Stimulated activated CD4-positive, alpha-beta T cell treated with anti-CD3 and anti-CD28 coated beads, TNF-alpha, amount 100 ng/mL, for 48 hours (primary cell): ENCODE measurements at places on chromosomes 1 and 21.

DNA sequence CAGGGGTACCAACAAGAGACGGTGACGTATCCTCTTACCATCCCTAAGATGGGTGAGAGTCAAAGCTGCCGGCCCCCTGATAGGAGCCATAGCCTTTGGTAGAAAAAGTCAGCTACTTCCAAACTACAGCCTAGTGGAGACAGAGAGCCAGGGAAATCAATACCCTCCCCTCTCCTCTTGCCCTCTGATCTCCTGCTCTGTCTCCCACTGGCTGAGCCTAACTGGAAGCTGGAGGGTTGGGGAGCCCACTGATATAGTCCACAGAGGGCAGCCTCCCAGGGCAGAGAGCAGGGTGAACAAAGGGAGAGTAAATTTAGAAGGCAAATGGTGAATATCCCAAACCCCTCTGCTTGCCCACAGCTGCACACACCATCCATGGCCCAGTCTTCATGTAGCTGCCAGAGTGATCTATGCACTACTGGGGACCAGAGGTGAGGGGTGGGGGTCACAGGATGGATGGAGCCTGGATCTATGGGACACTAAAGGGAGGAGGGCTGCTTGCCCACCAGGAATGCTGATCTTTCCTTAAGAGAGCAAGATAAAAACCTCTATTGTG lies 80.0 kb downstream of the DHRS3 start:
- DNase-seq = no peak

DNA sequence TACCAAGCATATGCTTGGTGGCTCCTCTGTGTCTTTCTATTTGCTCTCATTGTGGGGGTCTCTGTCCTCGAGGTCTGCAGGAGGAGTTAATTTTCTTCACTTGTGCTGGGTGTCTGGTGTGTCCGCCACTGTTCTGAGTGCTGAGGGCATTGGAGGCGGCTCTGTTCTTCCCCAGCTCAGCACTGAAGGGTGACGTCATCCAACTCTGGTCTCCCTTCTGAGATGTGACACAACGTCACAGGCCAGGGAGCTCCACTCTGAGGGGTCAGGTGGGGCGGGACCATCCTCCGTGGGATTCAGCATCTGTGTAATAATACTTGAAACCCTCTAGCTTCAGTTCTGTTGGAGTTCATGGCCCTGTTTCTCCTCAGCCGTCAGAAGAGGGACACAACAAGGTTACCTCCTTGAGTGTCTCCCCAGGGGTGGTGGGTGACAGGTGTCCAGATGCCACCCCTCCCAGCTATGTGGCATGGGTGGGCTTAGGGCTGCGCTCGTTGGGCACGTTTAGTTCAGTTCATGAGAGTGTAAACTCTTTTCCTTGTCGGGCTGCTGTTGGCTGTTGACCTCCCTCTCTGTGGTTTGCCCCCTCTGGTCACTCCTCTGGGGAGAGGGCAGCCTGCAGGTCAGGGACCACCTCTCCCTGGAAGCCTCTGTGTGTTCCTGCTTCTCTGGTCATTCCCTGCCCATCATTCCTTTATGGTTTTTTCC lies 3.1 kb downstream of the IBA57 start:
- DNase-seq = no peak

DNA sequence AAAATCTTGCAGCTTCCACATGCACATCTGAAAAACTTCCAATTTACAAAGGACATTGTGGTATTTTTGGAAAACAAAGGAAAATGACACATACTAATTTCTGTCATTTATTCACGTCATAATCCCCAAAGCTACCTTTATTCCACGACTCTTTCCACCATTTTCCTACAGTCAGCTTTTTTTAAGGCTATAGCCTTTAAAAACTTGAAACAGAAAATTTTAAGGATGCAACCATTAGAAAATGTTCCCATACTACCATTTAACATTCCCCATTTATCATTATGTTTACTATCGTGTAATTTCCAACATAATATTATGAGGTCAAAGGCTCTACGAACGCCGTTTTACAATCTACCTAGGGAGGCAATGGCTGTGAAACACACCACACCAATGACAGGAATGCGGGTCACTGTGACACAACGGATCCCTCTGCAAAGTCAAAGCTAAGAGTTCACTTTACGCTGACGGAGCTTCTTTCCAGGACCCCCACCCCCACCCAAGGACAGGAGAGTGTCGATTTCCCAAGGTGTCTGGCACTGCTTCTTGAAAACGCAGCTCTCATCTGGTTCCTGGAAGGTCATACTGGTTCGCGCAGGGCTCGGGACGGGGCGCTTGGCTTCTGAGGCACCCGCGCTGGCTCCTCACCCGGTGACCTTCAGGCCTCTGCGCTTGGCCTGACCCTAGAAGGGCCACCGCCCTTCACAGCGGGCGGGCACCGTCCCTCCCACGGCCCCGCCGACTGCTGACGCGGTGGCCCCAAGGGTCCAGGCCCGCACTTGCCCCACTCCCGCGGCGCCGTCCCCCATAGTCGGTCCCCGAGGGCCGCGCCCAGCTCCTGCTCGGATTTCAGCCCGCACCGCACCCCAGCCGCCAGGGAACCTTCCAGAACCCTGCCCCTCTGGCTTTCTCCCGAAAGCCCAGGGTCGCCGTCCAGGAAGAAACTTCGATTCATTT lies 50.5 kb upstream of the ATF3 start:
- DNase-seq = no peak

DNA sequence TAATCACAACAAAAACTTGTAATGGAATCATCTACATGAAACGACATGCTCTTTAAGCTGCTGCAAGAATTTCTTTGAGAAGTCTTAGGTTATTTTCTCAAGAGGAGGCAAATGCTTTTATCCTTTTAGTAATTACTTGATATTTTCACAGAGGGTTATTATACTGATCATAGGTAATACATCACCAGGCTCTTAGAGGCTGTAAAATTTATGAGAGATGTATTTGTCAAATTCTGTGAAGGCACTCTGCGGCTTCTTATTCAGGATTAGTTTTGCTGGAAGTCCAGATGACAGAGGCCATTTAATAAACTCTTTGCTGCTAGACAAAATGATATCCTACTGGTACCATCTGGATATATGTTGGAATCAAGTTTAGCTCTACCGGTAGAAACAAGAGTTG lies 624.3 kb upstream of the BRINP3 start:
- no peak for DNase-seq

DNA sequence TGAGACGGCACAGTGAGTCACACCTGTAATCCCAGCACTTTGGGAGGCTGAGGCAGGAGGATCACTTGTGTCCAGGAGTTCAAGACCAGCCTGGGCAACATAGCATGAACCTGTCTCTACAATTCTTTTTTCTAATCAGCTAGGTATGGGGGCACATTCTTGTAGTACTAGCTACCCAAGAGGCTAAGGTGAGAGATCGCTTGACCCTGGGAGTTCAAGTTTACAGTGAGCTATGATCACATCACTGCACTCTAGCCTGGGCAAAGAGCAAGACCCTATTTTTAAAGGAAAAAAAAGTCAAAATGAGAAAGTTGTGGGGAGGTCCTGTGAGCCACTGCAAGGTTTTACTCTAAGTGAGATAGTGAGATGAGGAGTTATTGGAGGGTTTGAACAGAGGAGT lies 34.8 kb upstream of the AHCTF1 start:
- no peak for DNase-seq

DNA sequence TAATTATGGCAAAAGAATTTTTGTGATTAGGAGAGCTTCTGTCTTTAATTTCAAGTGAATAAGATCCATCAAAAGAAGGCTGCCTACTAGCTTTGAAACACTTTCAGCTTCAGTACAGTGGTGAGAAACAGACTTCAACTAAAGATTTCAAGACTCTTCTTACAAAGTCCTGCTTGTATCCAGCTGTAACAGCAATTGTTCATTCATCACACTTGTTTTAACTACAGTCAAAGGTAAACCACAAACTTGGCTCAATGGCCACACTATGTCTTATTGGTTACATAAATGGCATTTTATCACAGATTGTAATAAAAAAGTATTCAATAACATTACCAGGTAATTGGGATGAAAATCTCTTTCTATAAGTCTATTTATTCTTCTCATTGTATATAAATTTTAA lies 59.2 kb downstream of the WARS2 start:
- no peak for DNase-seq

DNA sequence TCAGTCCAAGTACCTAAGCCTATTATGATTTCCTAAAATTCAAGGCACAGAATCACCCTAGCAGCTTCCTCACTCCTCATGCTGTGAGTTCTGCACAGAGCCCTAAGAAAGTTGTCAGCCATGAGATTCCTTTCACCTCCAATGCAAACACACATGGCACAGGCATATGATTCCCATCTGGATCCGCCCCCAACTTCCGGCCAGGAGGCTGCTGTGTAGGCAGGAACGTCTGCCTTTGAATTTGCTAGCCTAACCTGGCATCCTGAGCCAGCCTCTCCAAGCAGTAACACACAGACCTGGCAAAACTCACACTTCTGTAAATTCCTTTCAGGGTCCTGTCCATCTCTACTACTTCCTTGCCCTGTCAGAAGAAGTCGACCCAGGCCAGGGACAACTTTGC lies 521.1 kb upstream of the BEND5 start:
- DNase-seq = no peak

GRCh38 chr1:233075915-233076295 lies 125.5 kb downstream of the NTPCR start:
- DNase-seq = no peak

DNA sequence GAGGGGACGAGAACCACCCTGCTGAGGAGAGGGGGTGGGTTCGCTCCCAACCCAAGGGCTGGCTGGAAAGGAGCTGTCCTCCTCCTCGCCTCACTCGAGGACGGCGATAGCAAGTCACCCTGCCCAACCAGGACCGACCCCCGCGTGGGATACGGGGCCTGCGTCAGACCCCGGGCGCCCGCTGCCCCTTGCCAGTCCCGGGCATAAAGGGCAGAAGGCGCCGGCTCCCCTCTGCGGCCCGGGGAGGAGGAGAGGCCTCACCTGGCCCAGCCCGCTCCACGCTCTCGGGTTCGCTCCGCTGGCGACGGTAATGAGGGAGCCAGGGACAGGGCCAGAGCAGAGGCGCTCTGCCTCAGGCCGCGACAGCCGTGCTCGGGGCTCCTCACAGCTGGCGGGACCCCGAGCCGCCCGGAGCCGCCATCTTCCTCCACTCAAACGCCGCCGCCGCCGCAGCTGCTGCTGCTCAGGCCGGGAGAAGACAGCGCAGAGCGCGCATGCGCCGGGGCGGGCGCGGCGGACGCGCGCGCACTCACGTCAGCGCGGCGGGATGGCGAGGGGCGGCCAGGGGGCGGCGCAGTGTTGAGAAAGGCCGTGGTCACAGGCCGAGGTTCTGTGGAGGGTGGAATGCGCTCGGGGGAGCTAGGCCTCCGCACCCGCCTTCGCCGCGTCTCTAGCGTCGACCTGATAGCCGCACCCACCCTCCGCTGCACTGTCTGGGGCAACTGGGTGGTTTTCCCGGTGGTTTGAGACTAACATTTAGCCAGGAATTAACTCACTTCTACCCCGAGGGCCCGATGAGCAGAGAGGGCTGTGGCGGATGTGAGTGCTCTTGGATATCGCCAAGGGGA lies at the start of gene FBXO42:
TSS of gene FBXO42 (minus strand) at position 487 of the 848 bp plus-strand sequence. CDS start 37,062 bp downstream, outside the sequence.
- DNase-seq = peak; percentile 79

GRCh38 chr1:176469450-176470010 lies 6.6 kb downstream of the PAPPA2 start:
- DNase-seq = no peak

GRCh38 chr1:230754796-230755195 lies 7.6 kb downstream of the CAPN9 start:
- no peak for DNase-seq

- DNase-seq = peak; percentile 40
These were observed 283.4 kb downstream of the ASTN1 start for GRCh38 chr1:176880955-176881595.

DNA sequence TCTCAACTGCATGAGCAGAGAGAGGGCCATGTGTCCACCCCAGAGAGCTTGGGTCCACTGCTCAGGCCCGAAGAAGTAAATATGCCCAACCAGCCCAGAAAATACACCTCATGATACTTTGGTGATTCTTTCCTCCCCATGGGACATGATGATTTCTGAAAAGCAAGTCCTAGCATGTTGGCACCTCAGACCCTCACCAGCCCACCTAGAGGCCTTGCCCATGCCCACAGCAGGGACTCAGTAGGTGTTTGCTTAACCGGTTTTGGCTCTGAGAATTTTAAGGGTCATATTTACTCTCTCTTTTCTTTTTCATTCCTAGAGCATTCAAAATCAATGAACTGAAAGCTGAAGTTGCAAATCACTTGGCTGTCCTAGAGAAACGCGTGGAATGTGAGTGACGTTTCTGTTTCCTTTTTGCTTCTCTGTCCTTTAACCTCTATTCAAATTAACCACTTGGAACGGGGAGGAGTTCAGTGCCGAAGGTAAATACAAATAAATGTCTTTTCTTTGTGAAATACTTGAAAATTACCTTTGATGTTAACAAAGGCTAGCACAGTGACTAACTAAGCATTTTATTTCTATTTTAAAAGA lies 79.7 kb downstream of the PDE9A start:
- DNase-seq = no peak

- no peak for DNase-seq
These were observed 37.7 kb downstream of the RRP1 start for GRCh38 chr21:43827015-43827611.

DNA sequence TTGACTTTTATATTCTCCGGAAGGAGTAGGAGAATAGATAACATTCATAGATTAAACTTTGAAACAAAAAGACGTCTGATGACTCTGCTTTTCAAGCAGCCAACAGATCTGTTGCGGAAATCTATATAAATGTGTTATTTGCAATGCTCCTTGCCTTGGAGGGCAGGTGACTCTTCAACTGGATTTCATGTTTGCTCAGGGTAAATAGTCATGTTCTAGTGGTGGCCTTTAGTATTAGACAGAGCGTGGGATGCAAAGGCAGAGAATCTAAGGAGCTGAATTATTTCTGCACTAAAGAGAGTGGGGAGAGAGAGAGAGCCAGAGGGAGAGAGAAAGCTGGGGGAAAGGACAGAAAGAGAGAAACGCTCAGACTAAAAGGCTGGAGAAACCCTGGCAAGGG lies 454.3 kb downstream of the AJAP1 start:
- DNase-seq = no peak

GRCh38 chr1:197638316-197638715 lies 137.0 kb downstream of the DENND1B start:
- no peak for DNase-seq

DNA sequence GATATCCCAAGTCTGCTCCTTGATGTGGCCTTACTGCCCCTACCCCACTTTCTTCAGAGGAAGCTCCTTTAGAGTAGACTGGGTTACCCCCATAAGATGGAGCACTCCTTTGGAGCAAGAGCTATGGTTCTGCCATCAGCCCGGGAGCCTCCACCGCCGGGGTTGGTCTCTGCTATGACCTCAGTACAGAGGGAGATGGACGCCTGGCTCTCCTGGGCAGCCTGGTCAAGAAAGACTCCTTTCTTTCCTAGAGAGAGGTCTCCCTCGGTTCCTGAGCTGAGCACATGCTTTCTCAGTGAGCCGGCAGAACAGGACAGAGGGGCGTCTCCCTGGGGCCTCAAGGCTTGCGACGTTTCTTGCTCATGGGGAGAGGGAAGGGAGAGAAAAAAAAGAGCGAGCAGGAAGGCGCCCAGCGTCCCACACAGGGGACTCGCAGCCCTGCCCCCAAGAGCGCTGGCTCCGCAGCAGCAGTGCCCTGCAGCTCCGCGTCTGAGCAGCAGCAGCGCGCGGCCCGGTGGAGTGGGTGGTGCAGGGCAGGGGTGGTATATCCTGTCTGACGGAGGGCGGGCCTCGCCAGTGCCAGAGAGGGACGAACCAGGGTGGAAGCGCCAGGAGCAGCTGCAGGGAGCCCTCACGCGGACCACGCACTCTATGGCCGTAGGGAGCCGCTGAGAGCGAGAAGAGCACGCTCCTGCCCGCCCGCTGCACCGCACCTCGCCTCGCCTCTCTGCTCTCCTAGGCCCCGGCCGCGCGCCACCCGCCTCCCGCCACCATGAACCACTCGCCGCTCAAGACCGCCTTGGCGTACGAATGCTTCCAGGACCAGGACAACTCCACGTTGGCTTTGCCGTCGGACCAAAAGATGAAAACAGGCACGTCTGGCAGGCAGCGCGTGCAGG lies at the start of gene PKP1:
TSS of gene PKP1 (plus strand) at position 576 of the 899 bp plus-strand sequence. CDS start at position 773, 197 bp downstream.
- DNase-seq = peak; percentile 6

GRCh38 chr1:23966973-23967493 lies 7.4 kb downstream of the PNRC2 start:
- DNase-seq = no peak
